GM13977 (cell line): ENCODE measurements at places on chromosomes 3 and 15.

GRCh38 chr3:187713504-187713903 is 11.1 kb upstream of the RTP2 start:
- no peak for DNase-seq

- no peak for DNase-seq
Measured at GRCh38 chr15:62591842-62592838, 427.1 kb upstream of the C2CD4B start.

- DNase-seq, result no peak
Measured at GRCh38 chr15:68654786-68655560, 76.2 kb downstream of the CORO2B start.

GRCh38 chr3:31355807-31356206 is 176.9 kb upstream of the STT3B start:
- no peak for DNase-seq

DNA sequence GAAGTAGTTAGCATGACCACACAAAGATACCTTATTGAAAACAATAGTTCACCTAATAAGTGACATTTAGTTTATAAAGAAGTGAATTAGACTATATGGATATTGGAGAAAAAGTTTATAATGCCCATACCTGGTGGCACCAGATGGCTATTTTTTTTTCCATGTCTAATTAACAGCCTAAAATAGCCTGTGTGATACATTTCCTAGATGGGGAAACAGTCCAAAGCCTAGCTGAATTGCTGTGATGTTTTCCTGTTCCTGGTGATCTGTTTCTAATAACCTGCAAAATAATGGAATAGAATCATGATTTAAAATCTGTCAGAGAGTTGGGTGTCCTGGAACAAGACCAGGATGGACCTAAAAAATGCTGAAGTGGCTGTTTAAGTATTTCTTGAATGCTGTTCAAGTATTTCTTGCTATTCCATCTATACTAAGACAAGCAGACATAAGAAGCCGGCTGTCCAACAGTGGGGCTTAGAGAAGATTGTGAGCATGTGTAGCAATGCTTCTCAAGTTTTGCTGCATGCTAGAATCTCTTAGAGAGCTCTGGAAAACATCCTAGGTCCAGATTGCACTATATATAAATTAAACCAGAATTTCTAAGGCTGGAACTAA is 31.3 kb downstream of the LRRC3B start:
- DNase-seq, result no peak

DNA sequence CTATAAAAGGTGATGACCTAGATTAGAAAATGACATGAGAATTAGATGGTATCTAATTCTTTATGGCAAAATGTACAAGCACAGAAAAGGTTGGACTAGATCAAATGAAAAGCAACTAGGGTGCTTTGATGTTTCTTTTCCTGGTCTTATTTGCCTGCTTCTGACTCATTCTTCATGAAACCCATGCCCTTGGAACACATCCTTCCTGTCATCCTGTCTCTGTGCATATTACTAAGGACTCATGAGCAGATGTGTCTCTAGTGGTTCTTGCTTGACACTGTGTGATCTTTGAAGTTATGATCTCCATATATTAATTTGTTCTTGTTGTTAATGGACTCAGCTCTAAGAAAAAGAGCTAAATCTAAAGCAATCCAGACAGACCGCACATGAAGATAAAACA is 314.0 kb downstream of the ERC2 start:
- DNase-seq, result no peak

DNA sequence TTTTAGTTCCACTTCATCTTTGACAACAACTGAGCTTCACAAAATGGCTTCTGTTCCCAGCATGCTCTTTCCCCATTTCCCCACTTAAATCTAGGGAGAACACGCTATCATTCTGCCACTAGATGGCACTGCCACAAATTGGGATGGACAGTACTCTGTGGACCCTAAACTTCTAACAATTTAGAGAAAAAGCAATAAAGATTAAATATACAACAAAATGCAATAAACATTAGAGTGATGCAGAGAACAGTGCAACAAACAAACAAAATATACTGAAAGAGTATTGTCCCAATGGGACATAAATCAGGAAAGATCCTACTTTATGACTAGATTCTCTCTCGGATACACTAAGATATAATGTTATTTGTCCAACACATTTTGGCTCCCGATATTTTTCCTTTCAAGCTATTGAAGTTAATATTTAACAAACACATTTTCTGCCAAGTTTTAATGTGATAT is 169.7 kb upstream of the TMCO5A start:
- peak; percentile 9 for DNase-seq

DNA sequence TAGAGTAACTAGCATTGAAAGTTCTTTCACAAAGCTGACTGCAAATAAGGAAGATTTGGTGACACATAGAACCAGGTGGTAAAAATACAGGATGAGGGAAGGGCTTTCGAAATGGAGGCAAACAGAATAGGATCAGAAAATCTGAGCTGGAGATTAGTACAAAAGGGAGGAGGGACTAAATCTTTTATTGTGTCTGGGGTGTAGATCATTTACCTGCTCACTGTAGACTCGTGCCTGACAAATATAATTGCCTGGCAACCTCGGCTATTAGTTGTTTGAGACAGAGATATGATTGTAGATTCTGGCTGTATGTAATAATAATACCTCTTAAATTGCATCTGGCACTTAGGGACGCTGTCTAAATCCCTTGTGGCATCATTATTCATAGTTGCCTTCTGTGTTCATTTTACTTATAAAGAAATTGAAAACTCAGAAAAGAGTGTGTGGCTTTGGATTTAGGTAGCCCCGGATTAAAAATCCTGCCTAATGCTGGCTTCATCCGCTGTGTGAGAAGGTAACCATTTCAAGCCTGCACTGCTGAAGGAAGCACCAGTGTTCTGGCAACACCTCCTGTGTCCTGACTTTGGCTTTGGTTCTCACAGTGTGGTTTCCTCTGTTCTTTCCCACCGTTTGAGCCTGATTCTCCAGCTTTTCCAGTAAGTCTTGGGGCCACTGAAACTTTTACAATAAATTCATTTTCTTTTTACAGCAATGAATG is 25.0 kb upstream of the GPR160 start:
- no peak for DNase-seq

GRCh38 chr3:114552527-114552812 is 258.6 kb downstream of the TIGIT start:
- no peak for DNase-seq

DNA sequence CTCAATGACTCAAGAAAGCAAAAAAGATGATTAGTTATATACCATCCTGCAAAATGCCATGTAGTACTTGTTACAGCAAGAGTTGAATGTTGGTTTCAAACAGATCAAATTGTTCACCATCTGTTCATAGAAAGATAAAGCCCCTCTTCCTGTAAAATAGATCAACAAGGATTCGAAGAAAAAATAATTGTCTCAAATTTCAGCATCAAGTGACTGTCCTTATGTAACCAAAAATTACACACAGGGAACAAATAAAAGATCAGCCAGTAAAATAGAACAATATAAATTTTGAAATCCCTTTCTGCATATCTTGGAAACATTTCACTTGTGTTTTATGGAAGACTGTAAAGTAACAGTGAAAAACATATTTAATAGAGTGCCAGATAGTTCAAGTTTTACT is 165.1 kb upstream of the STAC start:
- no peak for DNase-seq

GRCh38 chr3:59192473-59192872 is 142.6 kb upstream of the CFAP20DC start:
- no peak for DNase-seq
